ENCODE measurements at places on chromosomes 2 and 18. TPM values are rescaled to one million over a fixed set of nuclear protein-coding genes. Genes with fewer than 3 reads are reported as not detected.

The ABCG8 gene
- polyA plus RNA-seq, result not detected

The ANKRD30BL gene
- polyA plus RNA-seq, result not detected

The SCLY gene
- polyA plus RNA-seq, result 15.9 TPM

The HOXD11 gene
- not detected for polyA plus RNA-seq

The SLC30A3 gene
- not detected for polyA plus RNA-seq

The BUB1 gene
- polyA plus RNA-seq, result 2.4 TPM

The FOXD4L1 gene
- 0.82 TPM for polyA plus RNA-seq

The GREB1 gene
- polyA plus RNA-seq, result 24.5 TPM

The FSHR gene
- polyA plus RNA-seq, result 0.36 TPM

The ZNF521 gene
- 101 TPM for polyA plus RNA-seq
